ENCODE measurements at places on chromosomes 6 and 20.

DNA sequence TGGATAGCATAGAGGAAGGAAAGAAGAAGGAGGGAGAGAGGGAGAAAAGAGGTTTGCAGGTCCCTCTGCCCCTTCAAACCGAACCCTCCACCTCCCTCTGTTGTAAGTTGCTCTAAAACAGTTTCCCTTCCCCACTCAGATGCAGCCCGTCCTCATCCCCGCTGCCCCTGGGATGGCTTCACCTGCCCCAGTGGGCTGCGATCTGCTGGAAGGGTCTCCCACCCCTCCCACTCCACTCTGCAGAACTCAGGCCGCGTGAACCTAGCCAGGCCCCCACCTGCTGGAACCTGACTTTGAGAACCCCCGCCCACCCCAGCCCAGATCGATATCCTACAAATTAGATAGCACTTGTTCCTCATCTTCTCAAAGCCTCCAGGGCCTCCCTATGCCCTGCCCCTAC lies 190.8 kb downstream of the DLL1 start:
- no peak overlapping the region for H3K27ac ChIP-seq
- peaks cover 9% of the 10 kb centered on the region for H3K27me3 ChIP-seq
- H3K4me1 ChIP-seq, result no peaks in the 10 kb centered on the region
- DNase-seq, result peak; percentile 11
- H3K36me3 ChIP-seq, result no peaks in the 10 kb centered on the region

DNA sequence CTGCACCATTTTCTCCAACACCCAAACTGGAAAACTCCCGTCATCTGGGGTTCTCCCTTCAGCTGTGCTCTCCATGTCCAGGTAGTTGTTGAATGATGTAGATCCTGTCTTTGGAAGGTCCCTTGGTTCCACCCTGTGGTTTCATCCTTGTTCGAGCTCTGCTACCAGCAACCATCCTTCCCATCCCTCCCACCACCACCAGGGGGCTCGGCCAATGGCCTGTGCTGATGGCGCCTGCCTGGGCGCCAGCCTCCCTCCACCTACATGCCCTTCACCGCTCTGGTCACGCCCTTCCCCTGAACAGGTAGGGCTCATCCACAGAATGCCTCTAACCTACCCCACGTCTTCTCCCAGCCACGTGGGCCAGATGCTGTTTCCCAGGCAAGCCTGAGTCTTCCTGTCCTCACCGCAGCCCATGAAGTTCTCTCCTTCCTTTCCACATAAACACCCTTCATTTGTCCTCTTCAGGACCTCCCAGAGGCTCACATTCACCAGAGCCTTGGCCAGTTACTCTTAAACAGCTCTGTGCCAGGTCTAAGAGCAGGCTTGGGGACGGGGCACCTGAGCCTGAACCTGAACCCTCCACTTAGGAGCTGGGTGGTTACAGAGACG lies 75.1 kb upstream of the DUSP22 start:
- H3K27ac ChIP-seq, result peak overlapping the region; percentile 11
- peaks cover 22% of the 10 kb centered on the region for H3K36me3 ChIP-seq
- H3K4me3 ChIP-seq, result no peak overlapping the region

DNA sequence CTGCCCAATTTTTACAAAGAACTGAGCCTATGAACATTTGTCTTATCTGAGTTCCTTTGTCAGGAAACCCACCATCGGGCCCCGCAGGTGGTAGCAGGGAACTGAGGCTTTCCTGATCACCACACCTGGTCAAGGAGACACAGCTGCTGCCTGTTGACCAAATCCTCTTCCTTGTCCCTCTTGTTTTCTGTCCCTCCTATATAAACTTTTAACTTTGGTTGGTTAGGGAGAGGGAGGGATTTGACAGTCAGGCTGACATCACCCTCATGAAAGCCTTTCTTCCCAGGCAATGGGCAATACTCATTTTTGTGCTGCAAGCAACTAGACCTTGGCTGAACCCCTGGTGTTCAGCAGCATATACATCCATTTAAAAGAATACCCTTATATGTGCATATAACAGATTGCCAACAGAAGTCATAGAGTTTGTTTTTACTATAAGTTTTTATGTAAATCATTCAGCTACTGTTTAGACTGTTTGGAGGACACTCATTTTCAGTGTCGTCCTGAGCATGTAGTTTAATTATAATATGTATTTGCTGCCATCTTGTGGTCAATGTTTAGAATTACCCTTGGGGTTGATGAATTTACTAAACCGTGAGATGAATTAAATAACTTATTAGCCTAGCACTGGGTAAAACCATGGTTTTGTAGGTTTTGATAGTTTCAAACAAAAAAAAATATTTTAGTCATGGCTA lies 17.0 kb downstream of the CRISP1 start:
- H3K27me3 ChIP-seq, result peaks cover 1% of the 10 kb centered on the region
- H3K4me1 ChIP-seq, result no peaks in the 10 kb centered on the region
- no peak for DNase-seq
- H3K36me3 ChIP-seq, result no peaks in the 10 kb centered on the region

GRCh38 chr6:7108196-7108963 lies 619 bp downstream of the RREB1 start:
- H3K36me3 ChIP-seq, result peaks cover 13% of the 10 kb centered on the region
- H3K4me1 ChIP-seq, result peaks cover 44% of the 10 kb centered on the region
- H3K27me3 ChIP-seq, result no peaks in the 10 kb centered on the region
- H3K4me3 ChIP-seq, result peak overlapping the region; percentile 92

GRCh38 chr20:6692566-6693173 lies 74.8 kb upstream of the BMP2 start:
- no peaks in the 10 kb centered on the region for H3K27me3 ChIP-seq
- no peak overlapping the region for H3K27ac ChIP-seq
- H3K36me3 ChIP-seq, result no peaks in the 10 kb centered on the region
- no peak overlapping the region for H3K4me3 ChIP-seq

- no peaks in the 10 kb centered on the region for H3K4me1 ChIP-seq
- H3K36me3 ChIP-seq, result no peaks in the 10 kb centered on the region
- no peak overlapping the region for H3K27ac ChIP-seq
- no peak overlapping the region for H3K4me3 ChIP-seq
- no peaks in the 10 kb centered on the region for H3K27me3 ChIP-seq
These were observed 77.1 kb upstream of the CDYL start for GRCh38 chr6:4698901-4699659.

- DNase-seq, result no peak
- H3K4me1 ChIP-seq, result peaks cover 2% of the 10 kb centered on the region
- peaks cover 2% of the 10 kb centered on the region for H3K36me3 ChIP-seq
- H3K4me3 ChIP-seq, result no peak overlapping the region
- H3K27me3 ChIP-seq, result no peaks in the 10 kb centered on the region
These were observed 256.1 kb upstream of the RUNX2 start for GRCh38 chr6:45072016-45072415.

DNA sequence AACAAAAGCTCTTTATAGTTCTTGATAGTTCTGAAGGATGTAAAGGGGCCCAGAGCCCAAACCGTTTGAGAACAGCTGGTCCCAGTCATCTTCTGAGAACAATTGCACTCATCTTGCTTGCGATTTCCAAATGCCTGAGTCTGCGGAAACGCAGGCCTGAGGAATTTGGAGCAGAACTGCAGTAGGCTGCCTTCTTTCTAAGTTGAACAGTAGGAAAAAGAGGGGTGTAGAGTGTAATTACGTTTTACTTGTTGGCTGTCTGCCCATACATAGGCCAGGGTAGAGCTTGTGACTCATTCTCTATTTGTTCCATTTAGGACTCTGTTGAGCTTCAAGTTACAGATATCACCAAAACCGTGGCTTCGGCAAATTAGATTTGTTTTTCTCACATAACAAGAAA lies 42.0 kb upstream of the KIF16B start:
- H3K27me3 ChIP-seq, result peaks cover 3% of the 10 kb centered on the region
- no peak for DNase-seq
- H3K27ac ChIP-seq, result no peak overlapping the region
- no peak overlapping the region for H3K4me3 ChIP-seq
- no peaks in the 10 kb centered on the region for H3K4me1 ChIP-seq

DNA sequence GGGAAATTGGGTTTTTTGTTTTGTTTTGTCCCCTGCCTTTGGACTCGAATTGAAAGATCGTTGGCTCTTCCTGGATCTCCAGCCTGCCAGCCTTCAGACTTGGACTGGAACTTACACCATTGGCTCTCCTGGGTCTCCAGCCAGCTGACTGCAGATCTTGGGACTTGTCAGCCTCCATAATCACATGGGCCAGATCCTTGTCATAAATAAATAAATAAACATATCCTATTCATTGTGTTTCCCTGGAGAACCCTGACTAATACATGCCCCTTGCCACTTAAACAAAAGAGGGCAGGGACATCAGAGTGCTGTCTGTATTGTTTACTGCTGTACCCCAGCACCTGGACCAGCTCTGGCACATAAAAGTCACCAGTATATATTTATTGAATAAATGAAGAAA lies 101.5 kb downstream of the CAP2 start:
- no peak for DNase-seq
- H3K27ac ChIP-seq, result no peak overlapping the region
- no peaks in the 10 kb centered on the region for H3K4me1 ChIP-seq
- no peaks in the 10 kb centered on the region for H3K36me3 ChIP-seq

- H3K27ac ChIP-seq, result no peak overlapping the region
- H3K36me3 ChIP-seq, result no peaks in the 10 kb centered on the region
- peaks cover 9% of the 10 kb centered on the region for H3K4me1 ChIP-seq
- H3K27me3 ChIP-seq, result no peaks in the 10 kb centered on the region
- DNase-seq, result no peak
These were observed 111.6 kb downstream of the GMDS start for GRCh38 chr6:2133716-2134310.

GRCh38 chr6:14547284-14547998 lies 429.9 kb downstream of the CD83 start:
- peaks cover 8% of the 10 kb centered on the region for H3K4me1 ChIP-seq
- no peaks in the 10 kb centered on the region for H3K27me3 ChIP-seq
- H3K4me3 ChIP-seq, result no peak overlapping the region
- no peak overlapping the region for H3K27ac ChIP-seq

- DNase-seq, result no peak
- no peaks in the 10 kb centered on the region for H3K27me3 ChIP-seq
- H3K36me3 ChIP-seq, result no peaks in the 10 kb centered on the region
- H3K27ac ChIP-seq, result peak overlapping the region; percentile 74
These were observed 709 bp upstream of the ZNF76 start for GRCh38 chr6:35258858-35259193.

- H3K36me3 ChIP-seq, result peaks cover 8% of the 10 kb centered on the region
- DNase-seq, result peak; percentile 79
- peaks cover 69% of the 10 kb centered on the region for H3K4me1 ChIP-seq
- no peaks in the 10 kb centered on the region for H3K27me3 ChIP-seq
These were observed 427 bp upstream of the MKKS start for GRCh38 chr20:10434467-10434831.

DNA sequence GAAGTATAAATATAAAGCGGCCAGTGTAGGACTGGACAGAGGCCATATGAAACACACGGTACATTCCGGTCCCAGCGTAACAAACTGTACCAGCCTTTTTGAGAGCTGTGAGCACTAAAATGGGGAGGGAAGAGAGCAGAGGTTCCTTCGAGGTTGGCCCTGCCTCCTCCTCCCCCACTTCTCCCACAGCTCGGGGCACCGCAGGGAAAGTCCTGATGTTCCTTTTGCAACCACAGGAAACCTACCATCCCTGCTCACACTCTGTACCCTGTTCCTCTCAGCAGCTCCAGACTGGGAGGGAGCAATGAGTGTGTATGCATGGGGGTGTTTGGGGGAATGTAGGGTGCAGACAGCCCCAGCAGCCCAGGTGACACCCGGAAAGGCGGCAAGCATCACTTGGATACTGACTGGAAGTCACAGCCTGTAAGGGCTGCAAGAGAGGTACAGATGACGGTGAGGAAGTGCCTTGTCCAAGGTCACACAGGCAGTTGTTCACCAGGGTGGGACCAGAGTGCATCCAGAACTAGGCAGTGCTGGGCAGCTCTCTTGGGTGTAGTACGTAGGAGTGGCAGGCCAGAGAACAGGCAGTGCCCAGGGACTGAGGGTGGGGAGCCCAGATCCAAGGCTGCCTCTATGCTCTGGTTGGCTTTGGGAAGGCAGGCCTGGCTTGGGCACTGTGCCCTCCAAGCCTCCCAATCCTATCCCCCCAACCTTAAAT lies 11.0 kb upstream of the ARMC12 start:
- H3K4me3 ChIP-seq, result no peak overlapping the region
- peaks cover 60% of the 10 kb centered on the region for H3K4me1 ChIP-seq
- no peak for DNase-seq
- H3K27me3 ChIP-seq, result no peaks in the 10 kb centered on the region
- peak overlapping the region; percentile 85 for H3K27ac ChIP-seq

GRCh38 chr6:21436625-21437024 lies 156.9 kb upstream of the SOX4 start:
- H3K4me3 ChIP-seq, result no peak overlapping the region
- no peaks in the 10 kb centered on the region for H3K36me3 ChIP-seq
- no peak for DNase-seq
- H3K27me3 ChIP-seq, result peaks cover 7% of the 10 kb centered on the region
- H3K27ac ChIP-seq, result no peak overlapping the region
- H3K4me1 ChIP-seq, result peaks cover 26% of the 10 kb centered on the region

- H3K27ac ChIP-seq, result no peak overlapping the region
- H3K4me3 ChIP-seq, result no peak overlapping the region
- DNase-seq, result no peak
- H3K27me3 ChIP-seq, result no peaks in the 10 kb centered on the region
- H3K4me1 ChIP-seq, result no peaks in the 10 kb centered on the region
- no peaks in the 10 kb centered on the region for H3K36me3 ChIP-seq
These were observed 212.0 kb upstream of the SSTR4 start for GRCh38 chr20:22823119-22823518.

DNA sequence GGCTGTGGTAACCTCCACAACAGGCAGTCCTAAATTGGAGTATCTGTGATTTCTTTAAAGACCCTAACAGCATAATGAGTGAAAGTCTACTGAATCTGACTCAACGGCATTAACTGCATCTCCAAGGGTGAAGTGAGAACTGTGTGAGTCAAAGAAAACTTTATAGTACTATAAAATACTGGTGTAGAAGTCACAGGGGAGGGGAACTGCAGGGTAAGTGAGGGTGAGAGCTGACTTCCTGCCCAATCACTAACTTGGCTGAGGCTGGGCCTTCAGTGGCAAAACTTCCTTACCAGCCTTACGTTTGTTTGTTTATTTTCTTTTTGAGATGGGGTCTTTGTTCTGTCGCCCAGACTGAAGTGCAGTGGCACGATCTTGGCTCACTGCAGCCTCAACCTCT lies 109.8 kb downstream of the PTPRK start:
- H3K4me3 ChIP-seq, result no peak overlapping the region
- no peak overlapping the region for H3K27ac ChIP-seq
- H3K4me1 ChIP-seq, result no peaks in the 10 kb centered on the region
- no peaks in the 10 kb centered on the region for H3K36me3 ChIP-seq
- H3K27me3 ChIP-seq, result no peaks in the 10 kb centered on the region
- DNase-seq, result no peak

GRCh38 chr6:30071858-30072257 lies 3.7 kb downstream of the RNF39 start:
- H3K4me1 ChIP-seq, result peaks cover 56% of the 10 kb centered on the region
- DNase-seq, result no peak
- peaks cover 41% of the 10 kb centered on the region for H3K36me3 ChIP-seq
- peaks cover 53% of the 10 kb centered on the region for H3K27me3 ChIP-seq
- H3K4me3 ChIP-seq, result no peak overlapping the region
- H3K27ac ChIP-seq, result no peak overlapping the region
